CMK (cell line): ENCODE measurements at places on chromosomes 11 and 22.

GRCh38 chr22:19351604-19352003 is 60.1 kb upstream of the CLTCL1 start:
- no peak for DNase-seq

DNA sequence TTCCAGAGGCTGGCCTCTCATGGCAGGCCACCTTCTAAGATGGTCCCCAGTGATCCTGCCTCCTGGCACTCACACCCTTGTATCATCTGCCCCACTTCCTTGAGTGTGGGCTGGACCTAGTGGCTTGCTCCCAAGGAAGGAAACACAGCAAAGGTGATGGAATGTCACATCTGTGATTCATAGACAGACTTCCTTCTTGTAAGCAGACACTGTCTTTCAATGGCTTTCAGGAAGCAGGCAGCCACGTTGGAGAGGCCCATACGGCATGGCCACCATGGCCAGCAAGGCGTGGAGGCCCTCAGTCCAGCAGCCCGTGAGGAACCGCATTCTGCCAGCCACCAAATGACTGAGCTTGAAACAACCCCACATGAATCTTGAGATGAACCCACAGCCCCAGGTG is 11.3 kb downstream of the LMO1 start:
- DNase-seq = no peak

GRCh38 chr11:125968354-125968753 is 22.5 kb downstream of the VSIG10L2 start:
- DNase-seq = no peak

DNA sequence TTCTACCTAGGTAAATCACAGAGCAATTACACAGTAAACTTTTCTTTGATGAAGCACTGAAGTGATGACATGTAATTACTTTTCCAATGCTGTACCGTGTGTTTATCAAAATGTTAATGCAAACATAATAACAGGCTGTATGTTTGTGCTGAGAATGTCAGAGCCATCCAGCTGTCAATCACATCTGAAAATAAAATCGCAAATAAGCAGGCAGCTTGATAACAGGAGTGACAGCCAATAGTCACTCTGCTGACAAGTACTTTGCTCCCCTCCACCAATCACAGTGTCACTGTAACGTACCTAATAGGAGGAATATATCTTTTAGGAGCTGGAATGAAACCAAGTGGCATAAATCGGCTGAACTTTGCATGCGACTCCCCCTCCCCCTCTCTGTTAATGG is 119.7 kb downstream of the KIRREL3 start:
- DNase-seq = no peak

DNA sequence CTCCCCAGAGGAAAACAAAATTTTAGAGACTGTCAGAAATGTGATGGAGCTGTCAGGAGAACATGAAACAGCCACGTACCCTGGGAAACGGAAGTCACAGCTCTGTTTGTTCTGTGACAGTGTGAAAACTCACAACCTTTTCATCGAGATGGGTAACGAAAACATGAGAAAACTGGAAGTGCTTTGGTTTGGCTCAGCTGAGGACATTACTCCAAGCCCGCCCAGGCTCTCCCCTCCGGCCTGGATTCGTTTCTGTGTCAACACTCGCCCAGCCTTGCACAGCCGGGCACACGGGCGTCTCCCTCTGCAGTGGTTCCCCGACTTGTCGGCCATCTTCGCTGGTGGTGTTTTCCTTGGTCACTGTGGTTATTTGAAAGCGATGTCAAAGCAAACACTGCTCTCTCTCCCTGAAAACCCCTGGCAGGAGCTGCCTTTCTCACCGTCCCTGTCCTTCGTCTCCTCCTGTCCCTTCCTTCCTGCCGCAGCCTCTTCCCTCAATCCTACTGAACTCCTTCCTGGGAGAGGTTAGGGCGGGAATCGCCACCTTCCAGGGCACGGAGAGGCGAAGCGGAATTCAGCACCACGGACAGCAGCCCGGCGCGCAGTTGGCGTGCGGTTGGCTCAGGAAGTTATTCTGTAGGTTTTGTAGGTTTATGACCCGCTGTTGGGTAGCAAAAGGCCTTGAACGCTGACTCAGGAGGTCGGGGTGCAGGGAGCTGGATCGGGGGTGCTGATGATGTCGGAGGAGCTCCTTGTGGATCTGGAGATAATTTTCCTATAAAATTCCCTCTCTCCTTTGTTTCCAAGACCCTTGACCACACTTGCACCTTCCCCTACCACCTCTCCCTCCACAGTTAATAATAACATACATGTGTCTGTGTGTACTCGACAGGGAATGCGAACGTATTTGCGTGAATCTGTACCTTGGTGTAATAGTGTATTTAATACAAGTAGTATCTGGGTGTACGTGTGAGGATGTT is 13.1 kb upstream of the RPS19BP1 start:
- no peak for DNase-seq

DNA sequence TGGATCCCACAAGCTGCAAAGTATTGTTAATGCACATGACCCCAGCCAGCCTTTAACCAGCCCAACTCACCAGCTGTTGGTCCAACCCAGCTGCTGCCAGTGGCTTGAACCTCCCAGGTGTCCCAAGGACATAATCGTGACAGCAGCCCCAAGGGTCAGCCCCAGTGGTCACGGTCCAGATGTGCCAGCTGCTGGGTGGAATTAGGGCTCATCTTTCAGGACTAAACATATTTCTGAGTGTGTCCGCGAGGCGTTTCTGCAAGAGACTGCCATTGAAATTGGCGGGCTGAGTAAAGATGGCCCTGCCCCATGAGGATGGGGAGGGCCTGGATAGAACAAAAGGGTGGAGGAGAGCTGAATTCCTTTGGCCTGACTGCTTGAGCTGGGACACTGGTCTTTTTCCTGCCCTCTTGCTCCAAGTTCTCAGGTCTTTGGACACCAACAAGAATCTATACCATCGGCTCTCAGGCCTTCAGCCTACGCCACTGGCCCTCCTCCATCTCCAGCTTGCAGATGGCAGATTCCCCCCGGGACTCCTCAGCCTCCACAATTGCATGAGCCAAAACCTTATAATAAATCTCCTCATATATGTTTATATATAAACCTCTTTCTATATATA is 240.2 kb downstream of the MN1 start:
- DNase-seq = no peak

DNA sequence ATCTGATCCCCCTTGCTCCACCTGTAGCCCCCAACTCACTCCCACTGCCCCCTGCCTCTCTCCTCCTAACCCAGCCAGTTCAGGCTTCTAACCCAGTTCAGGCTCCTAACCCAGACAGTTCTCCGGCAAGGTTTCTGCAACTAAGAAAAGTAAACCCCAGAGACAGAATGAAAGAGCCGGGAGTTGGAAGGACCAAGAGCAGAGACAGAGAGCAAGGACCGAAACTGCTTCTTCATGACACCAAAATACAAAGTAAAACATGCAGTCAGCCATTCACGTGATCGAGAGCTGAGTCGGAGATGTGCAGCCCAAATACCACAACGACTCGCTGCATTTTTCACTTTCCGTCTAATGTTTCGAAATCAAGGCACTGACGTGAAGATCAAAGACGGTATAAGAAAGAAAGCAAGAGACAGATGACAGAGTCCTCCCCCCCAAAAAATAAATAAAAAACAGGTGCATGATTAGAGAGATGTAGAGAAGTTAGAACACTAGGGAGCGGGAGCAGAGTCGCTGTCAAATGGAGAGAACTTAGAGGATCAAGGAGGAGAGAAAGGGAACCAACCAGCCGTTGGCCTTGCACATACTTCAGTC is 884 bp downstream of the IL10RA start:
- no peak for DNase-seq

GRCh38 chr11:115933564-115933963 is 429.3 kb upstream of the CADM1 start:
- DNase-seq = no peak

DNA sequence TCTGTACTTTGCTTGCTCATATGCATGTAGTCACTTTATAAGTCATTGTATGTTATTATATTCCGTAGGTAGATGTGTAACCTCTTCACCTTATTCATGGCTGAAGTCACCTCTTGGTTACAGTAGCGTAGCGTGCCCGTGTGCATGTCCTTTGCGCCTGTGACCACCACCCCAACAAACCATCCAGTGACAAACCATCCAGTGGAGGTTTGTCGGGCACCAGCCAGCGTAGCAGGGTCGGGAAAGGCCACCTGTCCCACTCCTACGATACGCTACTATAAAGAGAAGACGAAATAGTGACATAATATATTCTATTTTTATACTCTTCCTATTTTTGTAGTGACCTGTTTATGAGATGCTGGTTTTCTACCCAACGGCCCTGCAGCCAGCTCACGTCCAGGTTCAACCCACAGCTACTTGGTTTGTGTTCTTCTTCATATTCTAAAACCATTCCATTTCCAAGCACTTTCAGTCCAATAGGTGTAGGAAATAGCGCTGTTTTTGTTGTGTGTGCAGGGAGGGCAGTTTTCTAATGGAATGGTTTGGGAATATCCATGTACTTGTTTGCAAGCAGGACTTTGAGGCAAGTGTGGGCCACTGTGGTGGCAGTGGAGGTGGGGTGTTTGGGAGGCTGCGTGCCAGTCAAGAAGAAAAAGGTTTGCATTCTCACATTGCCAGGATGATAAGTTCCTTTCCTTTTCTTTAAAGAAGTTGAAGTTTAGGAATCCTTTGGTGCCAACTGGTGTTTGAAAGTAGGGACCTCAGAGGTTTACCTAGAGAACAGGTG is 11.1 kb downstream of the CCND1 start:
- no peak for DNase-seq

- DNase-seq = no peak
These were observed 23.8 kb downstream of the SLC6A5 start for GRCh38 chr11:20623252-20623651.

- no peak for DNase-seq
These were observed 454.7 kb upstream of the DDI1 start for GRCh38 chr11:103581760-103582159.

DNA sequence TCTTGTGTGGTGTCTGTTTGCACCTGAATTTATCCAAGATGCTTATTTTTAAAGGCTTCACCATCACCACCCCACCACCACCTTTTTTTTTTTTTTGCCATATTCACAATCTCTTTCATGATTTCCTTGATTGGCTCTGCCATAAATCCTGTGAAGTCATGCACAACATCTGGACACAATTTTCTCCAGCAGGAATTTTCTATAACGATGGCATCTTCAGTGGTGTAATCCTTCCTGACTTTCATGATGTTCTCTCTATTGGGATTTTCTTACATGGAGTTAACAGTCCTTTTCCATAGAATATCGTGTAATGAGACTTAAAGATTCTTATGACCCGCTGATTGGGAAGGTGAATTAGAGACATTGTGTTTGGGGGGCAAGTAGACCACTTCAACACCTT is 17.8 kb downstream of the ZFP91 start:
- no peak for DNase-seq

- no peak for DNase-seq
These were observed 88.4 kb downstream of the CCDC81 start for GRCh38 chr11:86463120-86463519.

DNA sequence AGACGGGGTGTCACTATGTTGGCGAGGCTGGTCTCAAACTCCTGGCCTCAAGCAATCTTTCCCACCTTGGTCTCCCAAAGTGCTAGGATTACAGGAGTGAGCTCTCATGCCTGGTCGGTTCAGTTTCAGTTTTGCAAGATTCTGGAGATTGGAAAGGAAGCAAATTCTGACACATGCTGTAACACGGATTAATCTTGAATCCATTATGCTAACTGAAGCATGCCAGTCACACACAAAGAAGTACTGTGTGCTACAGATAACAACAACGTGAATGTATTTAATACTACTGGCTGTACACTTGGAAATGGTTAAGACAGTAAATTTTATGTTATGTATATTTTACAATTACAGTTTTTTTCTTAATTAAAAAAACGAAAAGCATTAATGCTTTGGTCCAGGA is 107.6 kb downstream of the MED15 start:
- DNase-seq = no peak

DNA sequence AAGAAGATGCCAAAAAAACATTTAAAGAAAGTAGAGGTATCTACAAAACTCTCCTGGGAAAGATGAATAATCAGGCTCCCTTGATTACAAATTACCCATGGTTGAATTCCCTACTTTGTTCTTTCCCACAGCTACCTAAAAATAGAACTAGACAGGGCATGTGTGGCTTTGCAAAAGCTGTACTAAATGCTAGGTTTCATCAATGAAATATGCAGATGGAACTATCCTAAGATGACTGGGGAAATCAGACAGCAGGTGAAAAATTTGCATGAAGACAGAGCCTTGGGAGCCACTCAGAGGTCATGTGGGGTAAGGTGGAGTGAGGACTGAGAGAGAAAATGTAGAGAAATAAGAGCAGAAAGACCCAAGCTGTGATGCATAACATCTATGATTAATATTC is 14.7 kb downstream of the LAYN start:
- DNase-seq = no peak
